ENCODE measurements at places on chromosomes 11 and 22.

DNA sequence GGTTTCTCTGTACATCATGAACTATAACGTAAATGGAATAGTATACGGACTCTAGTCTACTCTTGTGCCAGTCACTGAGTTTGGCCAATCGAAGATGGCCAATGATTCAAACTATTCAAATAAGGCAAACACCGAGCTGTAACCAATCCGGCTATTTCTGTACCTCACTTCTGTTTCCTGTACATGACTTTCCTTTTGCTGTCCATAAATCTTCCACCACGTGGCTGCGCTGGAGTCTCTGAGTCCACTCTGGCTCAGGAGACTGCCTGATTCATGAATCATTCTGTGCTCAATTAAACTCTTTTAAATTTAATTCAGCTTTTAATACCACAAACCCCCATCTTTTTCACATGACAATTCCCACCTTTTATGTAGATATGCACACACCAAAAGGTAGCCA lies 1.5 kb upstream of the JAML start:
- DNase-seq = no peak

- DNase-seq = no peak
These were observed 2.9 kb upstream of the HMBS start for GRCh38 chr11:119081682-119082260.

GRCh38 chr11:86675017-86675416 lies 2.6 kb upstream of the ME3 start:
- DNase-seq = peak; percentile 45

- DNase-seq = no peak
These were observed 38.8 kb downstream of the STIM1 start for GRCh38 chr11:3894128-3894731.

GRCh38 chr11:57255618-57256017 lies 18.6 kb upstream of the APLNR start:
- no peak for DNase-seq

GRCh38 chr11:31803813-31804311 lies 7.3 kb downstream of the PAX6 start:
- no peak for DNase-seq

DNA sequence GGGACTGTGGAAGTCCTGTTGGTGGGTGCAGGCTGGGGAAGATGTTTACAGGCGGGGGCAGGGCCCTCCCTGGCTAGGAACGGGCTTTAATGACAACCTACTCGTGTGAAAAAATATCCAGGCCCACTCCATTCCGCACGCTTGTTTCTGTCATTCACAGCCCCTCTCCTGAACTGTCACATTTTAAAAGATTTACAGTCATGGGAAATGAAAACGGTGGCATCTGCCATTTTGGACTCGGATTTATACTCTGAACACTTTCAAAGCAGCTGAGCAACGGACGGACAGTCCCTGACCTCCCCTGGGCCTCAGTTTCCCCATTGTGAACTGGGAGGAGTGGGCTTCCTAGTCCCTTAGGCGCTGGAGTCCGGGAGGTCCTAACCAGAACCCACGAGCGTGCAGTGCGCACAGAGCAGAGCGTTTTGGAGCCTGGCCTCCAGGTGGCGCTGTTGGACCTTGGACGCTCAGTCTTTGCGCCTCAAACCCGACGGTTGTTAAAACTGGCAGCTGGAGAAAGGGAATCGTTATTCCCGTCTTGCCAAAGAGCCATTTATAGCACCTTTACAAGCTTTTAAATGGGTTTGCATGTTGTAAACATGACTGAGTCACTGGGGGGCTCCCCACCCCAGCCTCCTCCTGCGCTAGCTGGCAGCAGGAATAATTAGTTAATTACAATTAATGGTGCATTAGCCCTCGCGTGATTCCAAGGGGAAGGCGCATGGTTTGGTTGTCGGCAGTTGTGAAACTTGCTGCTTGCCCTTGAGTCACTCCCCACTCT lies 75.3 kb downstream of the FBLN1 start:
- peak; percentile 85 for DNase-seq

DNA sequence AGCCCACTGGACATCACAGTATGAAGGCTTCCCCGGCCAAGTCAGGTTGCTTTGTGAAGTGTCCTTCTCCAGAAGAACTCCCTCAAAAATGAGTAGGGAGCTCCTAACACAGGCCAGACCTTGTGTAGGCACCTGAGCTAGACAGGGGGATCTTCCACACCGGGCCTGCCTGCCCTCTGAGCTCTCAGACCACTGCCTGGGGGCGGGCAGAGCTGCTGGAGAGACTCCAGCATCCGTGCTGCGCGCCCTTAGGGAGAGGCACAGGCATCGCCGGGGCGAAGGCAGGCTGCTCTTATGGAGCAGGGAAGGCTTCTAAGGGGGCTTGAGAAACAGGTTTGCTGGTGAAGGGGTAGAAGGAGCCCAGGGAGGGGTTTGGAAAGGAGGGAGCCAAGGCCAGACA lies 4.4 kb downstream of the KCNJ5 start:
- DNase-seq = no peak

DNA sequence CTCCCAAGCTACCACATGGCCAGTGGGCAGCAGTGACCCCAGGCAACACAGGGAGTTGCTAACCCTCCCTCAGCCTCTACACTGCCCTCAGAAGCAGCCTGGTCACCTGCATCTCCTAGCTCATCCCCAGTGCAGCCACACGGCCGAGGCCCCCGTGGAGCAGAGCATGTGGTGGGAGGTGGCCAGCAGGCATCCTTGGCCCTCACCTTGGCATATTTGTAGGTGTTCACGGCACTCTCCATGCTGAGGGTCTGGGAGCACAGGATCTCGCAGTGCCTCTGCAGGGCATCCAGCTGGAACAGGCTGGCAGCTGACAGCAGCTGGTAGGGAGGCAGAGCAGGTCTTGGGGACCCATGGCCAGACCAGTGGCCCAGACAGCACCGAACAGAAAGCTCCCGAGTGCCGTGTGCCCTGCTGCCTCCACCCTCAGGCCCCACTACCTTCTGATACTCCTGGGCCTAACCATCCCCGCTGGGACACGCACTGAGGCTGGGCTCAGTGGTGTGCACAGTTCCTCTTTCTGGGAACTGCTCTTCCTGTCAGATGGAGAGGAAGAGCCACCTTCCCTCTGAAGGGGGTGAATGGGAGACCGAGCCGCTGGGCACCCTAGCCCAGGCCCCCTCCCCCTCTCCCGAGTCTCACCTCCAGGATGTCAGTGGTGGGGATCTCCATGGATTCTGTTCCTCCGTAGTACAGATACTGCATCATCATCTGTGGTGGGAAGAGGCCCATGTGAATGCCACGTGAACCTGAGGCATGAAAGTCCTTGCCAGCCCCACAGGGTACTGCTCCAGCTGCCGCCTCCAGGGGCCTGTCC lies 48.8 kb downstream of the NAT10 start:
- no peak for DNase-seq

GRCh38 chr11:122213171-122213570 lies 97.2 kb upstream of the BLID start:
- no peak for DNase-seq

DNA sequence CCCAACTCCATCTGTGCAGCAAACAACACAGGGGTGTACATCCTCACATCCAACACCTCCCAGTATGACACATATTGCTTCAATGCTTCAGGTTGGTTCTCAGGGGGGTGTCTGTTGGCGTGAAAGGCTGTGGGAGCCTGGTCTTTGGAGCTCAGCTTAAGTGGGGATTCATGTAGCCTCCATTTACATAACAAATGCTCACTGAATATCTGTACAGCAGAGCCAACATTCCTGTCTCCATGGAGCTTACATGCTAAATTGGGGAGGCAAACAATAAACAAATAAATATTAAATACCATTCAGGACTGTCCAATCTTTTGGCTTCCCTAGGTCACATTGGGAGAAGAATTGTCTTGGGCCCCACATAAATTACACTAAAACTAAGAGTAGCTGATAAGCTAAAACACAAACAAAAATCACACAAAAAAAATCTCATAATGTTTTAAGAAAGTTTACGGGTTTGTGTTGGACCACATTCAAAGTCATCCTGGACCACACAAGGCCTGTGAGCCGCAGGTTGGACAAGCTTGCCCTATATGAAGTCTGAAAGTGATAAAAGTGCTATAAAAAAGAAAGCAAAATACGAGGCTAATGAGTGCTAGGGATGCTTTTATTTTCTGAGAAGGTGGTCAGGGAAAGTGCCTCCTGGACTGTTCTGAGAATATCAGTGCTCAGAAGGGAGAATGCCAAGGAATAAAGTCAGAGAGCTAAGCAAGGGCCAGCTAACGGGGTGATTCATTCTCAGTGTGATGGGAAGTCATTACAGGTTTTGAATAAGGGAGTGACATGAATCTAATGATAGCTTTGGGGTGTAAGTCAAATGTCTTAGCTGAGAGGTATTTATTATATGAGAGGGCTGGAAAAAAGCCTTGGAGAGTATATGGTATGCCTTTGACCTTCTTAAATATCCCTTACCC lies 41.6 kb downstream of the CD44 start:
- no peak for DNase-seq

DNA sequence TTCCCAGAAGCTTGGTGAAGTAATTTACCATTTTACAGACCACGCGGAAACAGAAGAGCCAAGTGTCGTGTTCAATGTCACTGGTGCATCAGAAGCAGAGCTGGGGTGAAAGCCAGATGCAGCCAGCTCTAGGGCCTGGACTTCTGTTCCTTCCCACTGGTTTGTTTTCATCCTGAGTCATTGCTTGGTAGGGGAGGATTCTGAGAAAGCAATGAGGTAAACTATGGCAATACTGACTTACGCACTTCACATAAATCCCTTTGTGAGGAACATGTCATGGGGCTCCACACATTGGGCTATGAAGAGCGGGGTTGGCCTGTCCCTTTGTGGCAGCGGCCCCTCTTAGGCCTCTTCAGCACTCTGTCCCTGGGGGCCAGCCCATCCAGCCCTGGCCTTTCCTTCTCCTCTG lies 52.4 kb upstream of the RBFOX2 start:
- DNase-seq = no peak

DNA sequence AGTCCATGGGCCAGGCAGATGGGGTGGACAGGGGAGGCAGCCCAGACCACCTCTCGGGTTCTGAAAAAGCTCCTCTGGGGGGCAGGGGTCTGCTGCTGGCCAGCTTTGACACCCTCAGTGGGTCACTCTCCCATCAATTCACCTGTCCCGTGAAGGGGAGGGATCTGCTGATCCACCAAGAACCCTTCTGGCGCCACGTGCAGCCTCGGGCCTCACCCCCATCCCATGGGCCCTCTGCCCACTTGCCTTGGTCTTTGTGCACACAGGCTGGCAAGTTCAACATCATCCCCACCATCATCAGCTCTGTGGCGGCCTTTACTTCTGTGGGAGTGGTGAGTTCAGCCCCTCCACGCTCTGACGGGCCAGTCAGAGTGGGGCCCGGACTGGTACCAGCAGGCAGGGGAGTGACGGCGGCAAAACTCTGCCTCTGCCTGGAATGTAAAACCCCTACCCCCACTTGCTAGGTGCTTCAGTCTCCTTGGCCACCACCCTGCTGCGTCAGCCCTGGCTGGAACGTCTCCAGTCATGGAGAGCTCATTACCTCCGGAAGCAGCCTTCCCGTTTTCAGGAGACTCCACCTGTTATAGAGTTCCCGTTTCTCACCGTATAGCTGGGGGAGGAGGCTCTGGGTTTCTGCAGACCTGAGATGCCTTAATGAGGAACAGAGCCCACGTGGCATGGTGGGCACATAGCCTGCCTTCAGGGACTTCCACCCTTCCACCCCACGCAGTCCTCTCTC lies 12.7 kb downstream of the PRG3 start:
- no peak for DNase-seq

- DNase-seq = no peak
These were observed 11.8 kb downstream of the MUC2 start for GRCh38 chr11:1086171-1087102.

DNA sequence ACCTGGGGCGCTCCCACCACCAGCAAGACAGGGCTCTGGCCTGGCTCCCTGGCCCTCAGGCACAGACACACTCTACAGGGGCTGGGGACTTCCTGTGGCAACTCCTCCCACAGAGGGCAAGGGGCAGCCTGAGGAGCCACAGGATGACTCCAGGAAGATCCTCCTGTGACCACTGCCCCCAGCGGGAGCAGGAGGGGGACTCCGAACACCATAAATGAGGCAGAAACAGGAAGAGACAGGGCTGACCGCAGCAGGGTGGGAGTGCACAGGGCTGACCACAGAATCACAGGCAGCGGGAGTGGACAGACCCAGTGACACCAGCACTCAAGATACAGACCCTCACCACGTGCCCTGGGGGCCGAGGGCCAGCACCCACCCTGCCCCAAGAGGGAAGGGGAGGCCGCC lies 10.8 kb downstream of the ARAP1 start:
- no peak for DNase-seq

DNA sequence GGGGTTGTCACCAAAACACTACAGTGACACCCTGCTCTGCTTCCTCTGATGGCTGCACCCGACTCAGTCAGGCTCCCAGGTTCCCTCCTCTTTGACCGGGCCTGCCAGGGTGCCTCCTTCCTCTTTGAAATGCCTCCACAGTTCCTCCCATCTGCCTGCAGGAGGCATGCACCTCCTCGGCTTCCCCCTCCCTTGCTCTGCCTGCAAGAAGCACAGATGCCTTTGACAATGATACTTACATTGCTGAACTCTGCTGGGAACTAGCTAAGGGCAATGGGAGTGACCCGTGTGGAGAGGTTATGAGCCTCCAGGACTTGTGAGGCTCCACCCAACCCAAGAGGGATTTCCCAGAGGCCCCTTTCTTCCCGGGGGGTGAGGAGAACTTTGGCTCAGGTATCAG lies 674.1 kb downstream of the OPCML start:
- peak; percentile 38 for DNase-seq

- no peak for DNase-seq
These were observed 8.1 kb downstream of the GNAZ start for GRCh38 chr22:23078462-23078787.

- DNase-seq = no peak
These were observed 192.7 kb downstream of the NAV2 start for GRCh38 chr11:19905280-19905853.

- DNase-seq = no peak
These were observed 1026.0 kb downstream of the TBC1D22A start for GRCh38 chr22:47788461-47788860.

- DNase-seq = no peak
These were observed 153.4 kb upstream of the CADM1 start for GRCh38 chr11:115657586-115657985.

- no peak for DNase-seq
These were observed 15.7 kb upstream of the NXPE4 start for GRCh38 chr11:114610984-114611944.

DNA sequence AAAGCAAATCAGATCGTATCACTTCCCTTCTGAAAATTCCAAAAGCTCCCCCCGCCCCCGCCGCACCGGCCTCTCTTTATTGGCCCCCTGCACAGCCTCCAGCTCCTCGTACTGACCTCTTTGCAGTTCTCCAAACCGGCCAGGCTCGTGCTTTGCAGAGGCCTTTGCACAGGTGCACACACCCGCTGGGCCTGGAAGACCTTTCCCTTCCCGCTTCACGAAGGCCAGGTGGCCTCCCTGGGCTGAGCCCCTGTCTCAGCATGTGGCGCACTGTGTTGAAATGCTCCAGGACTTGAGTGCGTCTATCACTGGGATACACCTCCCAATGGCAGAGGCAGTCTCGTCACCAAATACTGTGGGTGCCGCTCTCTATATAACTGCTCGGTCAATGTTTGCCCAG lies 13.2 kb upstream of the ADA2 start:
- no peak for DNase-seq

- DNase-seq = no peak
These were observed 8.9 kb downstream of the OR4X1 start for GRCh38 chr11:48272606-48273005.

- no peak for DNase-seq
These were observed 106.2 kb upstream of the OR4B1 start for GRCh38 chr11:48110509-48110766.

- DNase-seq = peak; percentile 26
These were observed 12.7 kb upstream of the TMEM218 start for GRCh38 chr11:125123947-125124617.
